Choroid plexus epithelial cell (primary cell): ENCODE measurements at places on chromosomes 1 and 21.

- DNase-seq, result no peak
Observed at GRCh38 chr1:226444901-226445300, 37.0 kb upstream of the PARP1 start.

- DNase-seq, result no peak
Observed at GRCh38 chr21:39034590-39035536, 148.4 kb downstream of the PSMG1 start.

- no peak for DNase-seq
Observed at GRCh38 chr1:208217781-208218180, 26.4 kb downstream of the PLXNA2 start.

- DNase-seq, result no peak
Observed at GRCh38 chr1:156828400-156829124, 11.9 kb upstream of the SH2D2A start.

GRCh38 chr1:45084562-45084961 is 72.5 kb downstream of the UROD start:
- DNase-seq, result no peak

DNA sequence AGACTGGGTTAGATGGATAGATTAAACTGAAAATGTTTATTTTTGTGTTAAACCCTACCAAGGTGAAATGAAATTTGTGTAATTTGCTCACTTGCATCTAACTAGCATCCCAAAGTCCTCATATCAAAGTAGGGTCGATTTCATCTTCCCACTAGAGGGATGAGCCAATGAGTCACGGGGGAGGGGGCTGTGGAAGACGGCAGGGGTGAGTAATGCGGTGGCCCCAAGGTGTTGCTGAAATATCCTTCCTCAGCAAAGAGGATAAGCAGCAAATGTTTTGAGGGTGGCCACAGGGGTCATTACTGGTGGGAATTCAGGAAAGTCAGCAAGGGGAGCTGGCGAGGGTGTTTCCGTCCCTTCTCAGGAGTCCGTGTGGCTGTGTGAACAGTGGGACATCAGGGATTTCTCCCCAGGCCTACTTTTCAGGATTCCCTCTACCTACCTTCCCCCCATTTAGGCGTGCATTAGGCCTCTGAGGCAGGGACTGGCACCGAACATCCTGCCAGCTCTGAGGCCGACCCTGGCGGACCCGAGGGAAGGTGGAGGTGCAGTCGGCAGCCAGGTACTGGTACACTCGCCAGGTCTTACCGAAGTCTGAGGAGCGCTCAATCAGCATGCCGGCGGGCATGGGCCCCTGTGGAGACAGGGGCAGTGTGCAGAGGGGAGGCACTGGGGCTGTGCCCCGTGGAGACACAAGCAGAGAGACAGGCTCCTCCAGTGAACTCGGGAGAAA is 18.1 kb downstream of the LAMB3 start:
- no peak for DNase-seq
